Heart left ventricle (tissue), 16 donors: ENCODE measurements at places on chromosomes 7 and 10. TPM values are rescaled to one million over a fixed set of nuclear protein-coding genes. Genes with fewer than 3 reads are reported as not detected.
A peak's percentile ranks its signal among the peaks of the same experiment; 100 is the strongest.

DNA sequence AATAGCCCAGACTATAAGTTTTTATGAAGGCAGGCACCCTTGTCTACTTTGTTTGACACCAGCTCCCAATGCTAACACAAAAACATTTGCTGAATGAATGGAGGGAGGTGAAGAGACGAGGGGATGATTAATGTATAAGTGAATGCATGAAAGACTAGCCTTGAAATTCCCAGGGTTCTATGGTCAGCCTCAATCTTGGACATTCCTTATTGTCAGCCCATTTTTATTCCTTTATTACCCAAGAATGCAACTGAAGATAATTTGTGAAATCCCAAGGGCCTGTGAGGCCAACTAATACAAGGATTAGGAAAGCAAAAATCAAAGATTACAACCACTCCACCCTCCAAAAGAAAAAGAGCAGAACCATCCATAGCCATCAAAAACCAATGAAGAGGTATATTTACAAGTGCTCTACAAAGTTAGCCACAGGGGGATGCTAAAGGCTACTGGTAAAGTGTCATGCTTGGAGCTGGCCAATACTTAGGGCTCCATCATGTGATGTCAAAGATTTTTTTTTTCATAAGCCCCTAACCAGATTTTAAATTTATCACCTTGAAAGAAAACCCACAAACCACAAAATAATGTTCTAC, 40.0 kb upstream of the ASAH2 start:
- no peak for DNase-seq

The MACROH2A2 gene
- 12.0 TPM for polyA plus RNA-seq

DNA sequence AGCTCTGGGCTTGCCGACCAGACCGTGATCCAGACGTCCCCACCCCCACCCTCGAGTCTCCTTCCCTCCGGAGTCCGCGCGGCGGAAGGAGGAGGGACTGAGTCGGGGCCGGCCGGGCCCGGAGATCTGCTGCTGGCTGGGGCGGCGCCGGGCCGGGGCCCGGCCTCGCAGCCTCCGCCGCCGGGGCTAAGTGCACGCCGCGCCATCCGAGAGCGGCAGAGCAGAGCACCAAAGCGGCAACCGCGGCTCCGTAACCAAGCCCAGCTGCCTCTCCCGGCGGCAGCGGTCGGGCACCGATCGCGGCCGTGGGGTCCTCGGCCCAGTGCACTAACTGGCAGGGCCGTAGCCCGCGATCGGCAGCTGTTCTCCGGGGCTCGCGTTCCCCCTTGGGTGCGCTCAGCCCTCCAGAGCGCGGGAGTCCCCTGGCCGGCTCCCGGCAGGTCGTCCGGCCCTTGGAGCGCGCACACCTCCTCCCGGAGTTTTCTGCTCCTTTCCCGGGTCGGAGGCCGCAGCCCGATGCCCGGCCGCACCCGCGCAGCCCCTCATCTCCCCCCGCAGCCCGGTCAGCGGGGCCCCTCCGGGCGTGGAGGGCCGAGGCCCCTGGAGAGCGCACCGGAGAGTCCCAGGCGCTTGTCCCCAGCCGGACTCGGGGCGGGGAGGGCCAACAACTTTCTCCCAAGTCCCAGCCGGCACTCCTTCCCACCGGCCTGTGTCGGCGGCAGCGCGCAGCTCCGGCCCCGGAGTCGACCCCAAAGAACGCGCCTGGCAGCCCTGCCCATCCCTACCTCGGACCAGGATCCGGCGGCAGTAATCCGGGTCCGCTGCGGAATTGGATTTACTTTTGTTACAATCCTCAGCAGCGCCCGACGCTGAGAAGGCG, 799 bp downstream of the VAX1 start:
- DNase-seq = no peak

DNA sequence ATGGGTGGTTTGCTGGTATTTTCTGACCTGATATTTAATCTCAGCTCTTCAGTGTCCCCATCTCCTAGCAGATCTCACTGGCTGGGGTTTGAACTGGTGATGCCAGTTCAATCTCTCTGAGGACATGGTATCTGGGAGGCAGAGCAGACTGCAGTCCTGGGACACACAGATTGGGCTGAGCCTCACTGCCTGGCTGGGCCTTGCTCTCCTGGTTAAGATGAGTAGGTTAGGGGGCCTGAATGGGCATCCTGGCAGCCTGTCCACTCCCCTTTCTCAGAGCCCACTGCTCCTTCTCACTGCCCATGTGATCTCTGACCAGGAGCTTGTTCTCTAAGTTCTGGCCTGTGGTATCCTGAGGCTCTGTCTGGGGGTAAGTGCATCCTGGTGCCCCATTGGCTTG, 363.4 kb downstream of the GLRX3 start:
- DNase-seq = no peak

GRCh38 chr10:124650820-124651401, 93.3 kb downstream of the FAM53B start:
- DNase-seq = peak; percentile 19

DNA sequence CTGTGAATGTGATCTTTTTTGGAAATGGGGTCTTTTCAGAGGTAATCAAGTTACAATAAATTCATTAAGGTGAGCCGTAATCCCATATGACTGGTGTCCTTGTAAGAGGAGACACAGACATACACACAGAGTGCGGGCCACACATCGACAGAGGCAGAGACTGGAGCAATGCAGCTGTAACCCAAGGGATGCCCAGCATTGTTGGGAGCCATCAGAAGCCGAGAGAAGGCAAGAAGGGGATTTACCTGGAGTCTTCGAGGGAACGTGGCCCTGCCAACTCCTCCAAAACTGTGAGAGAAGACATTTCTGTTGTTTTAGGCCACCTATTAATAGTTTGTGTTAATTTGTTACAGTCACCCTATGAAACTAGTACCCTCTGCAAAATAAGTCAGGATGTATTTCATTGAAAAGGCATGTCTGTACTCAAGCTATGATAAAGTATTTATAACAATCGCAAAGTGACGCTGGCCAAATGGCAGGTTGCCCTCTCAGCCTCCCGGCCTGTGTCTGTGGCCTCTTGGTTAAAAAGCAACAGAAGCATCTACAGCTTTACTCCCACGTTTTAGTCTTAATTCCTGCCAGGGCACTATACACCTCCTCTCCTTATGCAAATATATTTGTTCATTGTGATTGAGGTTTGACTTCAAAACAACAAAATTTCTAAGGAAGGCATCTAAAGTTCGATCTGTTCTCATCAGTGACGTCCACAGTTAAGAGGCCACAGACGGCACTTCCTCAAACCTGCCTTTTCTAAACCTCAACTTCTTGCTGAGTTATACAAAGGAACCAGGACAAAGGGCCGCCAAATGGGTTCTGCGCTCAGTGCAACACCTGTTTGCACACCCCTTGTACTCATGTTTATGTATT, 46.8 kb downstream of the HIPK2 start:
- no peak for DNase-seq

The HTR5A gene
- not detected for polyA plus RNA-seq
